ENCODE measurements at places on chromosomes 12 and 14.

- no peak for ATAC-seq
These were observed 19.3 kb upstream of the ETV6 start for GRCh38 chr12:11630046-11630706.

- ATAC-seq, result peak; percentile 76
These were observed 178.1 kb downstream of the SOX5 start for GRCh38 chr12:23771240-23771949.

DNA sequence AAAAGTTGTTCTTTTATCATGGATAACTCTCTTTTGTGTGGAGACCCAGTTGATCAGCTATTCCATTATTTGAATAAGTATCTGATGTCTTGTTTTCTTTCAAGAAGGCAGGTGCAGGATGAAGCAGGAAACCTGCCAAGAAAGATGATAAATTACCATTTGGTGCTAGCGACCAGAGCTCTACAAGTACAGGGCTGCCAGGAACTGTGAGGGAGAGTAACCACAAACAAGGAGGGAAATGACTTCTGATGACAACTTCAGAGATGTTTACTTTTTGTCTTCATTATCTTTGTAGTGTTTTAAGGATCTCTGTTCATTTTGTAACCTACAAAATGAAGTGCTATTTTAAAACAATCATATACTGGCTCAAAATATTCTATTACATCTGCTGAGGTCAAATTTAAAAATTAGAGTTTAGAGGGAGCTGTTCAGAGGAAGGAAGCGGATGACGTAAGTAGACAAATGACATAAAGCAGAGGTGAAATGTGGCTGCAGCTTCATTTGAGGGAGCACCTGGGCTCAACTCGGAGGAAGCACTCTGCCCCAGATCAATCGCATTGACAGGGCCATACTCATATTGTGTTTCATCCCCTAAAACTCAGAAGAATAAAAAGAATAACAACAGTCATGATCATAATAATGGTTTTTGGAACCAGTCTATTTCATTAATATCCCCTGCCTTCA is 226.8 kb downstream of the C12orf42 start:
- ATAC-seq, result no peak

DNA sequence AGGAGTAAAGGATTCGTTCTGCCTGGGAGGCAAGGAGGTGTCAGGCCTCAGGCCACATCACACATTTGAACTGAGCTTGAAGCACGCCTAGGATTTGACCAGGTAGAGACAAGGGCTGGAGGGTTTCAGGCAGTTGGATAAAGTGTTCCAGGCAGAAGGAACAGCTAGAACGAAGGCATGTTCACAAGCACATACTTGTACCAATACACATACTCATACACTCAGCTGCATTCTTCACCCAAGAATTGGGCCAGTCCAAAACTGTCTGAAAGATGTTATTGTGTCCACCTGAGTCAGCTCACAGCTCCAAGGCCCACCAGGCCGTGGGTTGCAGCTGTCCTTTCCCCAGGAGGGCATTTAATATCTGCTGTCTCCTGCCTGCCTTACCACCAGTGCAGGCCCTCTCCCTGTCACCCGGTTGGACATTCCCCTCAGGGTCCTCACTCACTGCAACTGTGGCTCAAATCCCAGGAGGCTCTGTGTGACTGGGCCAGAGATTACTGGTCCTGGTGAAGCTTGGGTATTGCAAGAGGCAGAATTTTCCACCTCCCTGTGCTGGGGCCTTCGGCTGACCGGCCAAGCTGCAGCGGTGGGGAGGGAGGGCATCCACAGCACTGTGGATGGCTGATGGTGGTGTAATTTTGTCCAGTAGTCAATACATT is 12.8 kb upstream of the AQP2 start:
- no peak for ATAC-seq

- peak; percentile 55 for ATAC-seq
These were observed at the start of gene MAP1LC3B2 for GRCh38 chr12:116559162-116559935. MAP1LC3B2 (plus strand) TSS chr12:116559381; CDS start chr12:116575943, 16,562 bp downstream.

DNA sequence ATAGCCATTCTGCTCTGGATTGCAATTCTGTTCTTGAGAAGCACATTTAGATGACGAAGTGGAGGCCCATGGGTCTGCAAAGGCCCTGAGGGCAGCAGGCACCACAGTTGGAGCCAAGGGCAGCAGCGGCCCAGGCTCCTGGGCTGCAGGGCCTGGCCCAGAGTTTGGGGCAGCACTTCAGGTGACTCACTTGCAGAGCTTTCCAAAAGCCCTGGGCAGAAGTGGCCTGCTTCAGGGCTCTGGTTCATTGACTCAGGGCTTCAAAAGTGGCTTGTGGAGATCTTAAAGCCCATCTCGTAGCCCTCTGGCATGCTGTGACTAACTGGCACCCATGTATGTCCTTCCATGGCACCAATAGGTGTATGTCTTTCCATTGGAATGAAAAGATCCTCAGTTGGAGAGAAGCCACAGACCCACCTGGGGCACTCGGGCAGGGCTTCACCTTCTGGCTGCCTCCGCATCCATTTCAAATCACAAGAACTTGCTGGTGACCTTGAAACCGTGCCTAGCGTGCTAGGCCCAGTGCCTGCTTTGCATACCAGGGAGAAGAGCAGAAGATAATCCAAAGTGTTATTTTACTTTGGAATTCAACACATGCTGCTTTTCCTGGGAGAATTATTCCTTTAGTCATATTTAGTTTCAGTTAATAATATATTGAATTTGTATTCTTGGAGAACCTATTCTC is 106.7 kb downstream of the PRMT8 start:
- ATAC-seq, result no peak

All from gastroesophageal sphincter (tissue), 4 donors.